NCI-H1694 (cell line): ENCODE measurements at places on chromosomes 3 and 15.

- DNase-seq: no peak
These were observed 64.4 kb upstream of the ACAN start for GRCh38 chr15:88738796-88739195.

GRCh38 chr3:14799146-14799545 lies 19.6 kb upstream of the FGD5 start:
- DNase-seq: no peak

DNA sequence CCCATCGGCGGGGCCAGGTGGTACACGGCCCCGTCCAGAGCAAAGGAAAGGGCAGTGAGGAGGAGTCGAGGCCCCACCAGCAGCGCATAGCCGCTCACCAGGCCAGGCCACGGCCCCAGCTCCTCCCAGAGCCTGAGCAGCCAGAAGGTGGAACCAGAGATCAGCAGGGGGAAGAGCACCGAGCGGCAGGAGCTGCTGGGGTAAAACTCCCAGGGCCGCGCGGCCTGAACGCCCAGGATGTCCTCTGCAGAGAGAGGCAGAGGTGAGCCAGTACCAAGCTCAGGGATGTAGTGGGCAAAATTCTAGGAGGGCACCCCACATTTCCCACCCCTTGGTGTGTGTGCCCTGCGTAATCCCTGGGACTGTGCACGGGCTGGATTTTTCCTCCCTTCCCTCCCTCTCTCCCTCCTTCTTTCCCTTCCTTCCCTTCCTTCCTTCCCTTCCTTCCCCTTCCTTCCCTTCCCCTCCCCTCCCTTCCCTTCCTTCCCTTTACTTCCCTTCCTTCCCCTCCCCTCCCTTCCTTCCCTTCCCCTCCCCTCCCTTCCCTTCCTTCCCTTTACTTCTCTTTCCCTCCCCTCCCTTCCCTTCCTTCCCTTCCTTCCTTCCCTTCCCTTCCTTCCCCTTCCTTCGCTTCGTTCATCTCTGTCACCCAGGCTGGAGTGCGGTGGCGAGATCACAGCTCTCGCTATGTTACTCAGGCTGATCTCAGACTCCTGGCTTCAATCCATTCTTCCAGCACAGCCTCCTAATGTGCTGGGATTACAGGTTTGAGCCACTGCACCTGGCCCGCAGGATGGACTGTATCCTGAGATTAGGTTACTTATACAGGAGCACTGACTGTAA lies 6.3 kb upstream of the NCBP2 start:
- peak; percentile 46 for DNase-seq

DNA sequence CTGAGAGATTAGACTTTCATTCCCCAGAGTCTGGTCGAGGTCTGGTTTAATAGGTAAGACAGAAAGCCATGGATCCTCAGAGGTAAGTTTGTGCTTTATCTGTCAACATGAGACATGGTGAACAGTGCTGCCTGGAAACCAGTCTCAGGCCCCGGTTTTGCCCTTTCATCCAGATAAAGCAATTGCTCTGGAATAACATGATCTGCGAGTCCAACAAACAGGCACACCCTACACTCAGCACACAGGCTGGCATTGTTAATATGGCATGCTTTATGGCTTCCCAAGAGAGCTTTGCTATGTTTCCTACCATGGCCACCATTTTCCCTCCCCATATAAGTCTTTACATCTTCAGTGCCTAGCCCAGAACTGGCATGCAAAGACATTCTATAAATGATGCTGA lies 30.1 kb upstream of the MNS1 start:
- no peak for DNase-seq

DNA sequence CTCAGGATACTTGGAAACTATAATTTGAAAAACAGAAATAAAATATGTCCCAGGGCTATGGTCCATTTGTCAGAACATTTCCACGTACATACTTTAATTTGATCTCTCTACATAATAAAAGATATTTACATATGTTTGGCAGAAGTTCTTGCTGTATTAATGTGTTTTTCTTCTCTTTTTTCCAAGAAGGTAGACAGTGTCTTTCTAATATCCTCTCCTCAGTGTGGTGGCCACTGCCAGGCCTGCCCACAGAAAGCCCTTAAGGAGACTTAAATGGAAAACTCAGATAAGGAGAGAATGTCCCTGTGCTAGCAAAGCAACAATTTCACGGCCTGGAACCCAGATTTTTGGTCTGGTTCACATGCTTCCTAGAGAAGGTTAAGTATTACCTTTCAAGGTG lies 76.5 kb upstream of the ARHGEF26 start:
- DNase-seq: no peak

DNA sequence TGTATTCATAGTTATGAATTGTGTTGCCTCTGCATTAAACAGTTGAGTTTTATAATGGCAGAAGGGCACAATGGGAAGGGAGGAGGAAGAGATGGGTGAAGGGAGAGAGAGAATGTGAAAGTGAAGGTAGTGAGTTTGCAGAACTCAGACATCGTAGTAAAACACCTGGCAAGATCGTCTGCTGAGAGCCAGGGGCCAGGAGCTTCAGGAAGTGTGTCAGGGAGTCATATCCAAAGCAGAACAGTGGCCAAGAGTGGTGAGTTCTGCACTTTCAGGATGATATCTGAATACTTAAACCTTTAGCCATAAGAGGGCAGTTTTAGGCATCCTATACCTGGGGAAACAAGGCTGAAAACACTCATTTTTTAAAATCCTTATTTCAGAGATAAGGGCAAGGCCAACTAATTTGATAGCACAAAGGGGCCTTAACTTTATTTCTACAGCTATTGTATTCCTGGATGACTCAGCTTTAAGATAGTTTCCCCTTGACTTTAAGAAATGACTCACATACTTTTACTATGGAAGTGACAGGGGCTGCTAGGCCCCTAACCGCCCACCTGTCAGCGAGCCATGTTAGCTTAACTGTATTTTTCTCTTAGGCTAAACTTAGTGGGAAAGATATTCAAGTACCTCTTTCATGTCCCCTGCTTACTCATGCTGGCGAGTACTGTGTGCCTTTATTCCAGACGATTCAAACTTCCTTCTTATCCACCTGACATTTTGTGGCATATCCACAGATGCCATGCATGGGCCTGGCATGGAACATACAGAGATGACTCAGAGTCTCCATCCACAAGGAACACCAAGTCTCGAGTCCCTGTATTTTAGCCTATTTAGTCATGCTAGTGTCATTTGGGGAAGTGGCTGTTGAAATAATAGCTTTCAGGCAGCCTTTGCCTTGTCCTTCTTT lies 53.9 kb downstream of the RLBP1 start:
- no peak for DNase-seq

DNA sequence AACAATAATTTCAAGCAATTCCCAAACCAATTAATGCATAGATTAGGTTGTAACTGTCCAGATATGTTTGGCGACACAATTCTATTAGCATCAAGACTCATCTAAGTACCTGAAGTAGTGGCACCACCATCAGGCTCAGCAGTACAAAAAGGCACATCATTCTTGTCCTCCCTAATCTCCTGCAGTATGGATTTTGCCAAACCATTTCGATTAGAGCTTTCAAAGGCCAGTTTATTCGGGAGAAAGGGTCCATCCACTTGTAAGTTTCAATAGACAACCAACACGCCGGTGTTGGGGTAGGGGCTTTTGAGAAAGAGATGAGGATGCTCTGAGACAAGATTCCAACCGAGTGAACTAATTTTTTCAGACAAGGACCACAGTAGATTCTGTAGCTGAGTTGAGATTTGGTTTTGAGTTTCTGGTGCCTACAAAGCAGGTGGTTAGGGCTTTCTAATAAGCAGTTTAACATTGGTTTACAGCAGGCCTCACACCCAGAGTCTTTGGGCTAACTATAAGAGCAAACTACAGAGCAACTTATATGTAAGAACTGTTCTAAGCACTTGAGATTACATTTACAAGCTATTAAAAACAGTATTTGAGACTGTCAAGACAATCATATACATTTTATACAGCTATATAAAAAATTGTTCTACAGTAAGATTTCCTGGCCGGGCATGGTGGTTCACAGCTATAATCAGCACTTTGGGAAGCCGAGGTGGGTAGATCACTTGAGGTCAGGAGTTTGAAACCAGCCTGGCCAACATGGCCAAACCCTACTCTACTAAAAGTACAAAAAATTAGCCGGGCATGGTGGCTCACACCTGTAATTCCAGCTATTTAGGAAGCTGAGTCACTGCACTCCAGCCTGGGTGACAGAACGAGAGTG lies 4.5 kb downstream of the RPL22L1 start:
- no peak for DNase-seq

- no peak for DNase-seq
These were observed 8.4 kb upstream of the SLCO2A1 start for GRCh38 chr3:134038071-134038491.

GRCh38 chr15:44370830-44371229 lies 56.6 kb upstream of the CTDSPL2 start:
- no peak for DNase-seq

DNA sequence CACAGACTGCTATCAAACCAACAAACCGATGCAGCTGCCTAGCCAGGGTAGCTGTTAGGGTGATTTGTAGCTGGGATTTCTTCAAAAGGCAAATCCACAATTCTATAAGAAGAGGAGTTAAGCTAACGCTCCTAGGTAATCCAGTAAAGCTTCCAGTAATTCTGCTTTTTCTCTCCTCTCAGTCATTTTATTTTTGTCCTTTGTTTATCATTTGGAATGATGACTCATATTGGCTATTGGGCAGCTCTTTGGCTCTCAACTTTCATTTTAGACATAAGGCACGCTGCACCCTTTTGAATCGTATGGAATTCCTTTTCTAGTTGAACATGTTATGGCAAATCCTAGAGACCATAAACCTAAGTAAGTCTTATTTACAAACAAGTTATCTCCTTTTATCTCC lies 53.2 kb upstream of the PPARG start:
- DNase-seq: no peak

DNA sequence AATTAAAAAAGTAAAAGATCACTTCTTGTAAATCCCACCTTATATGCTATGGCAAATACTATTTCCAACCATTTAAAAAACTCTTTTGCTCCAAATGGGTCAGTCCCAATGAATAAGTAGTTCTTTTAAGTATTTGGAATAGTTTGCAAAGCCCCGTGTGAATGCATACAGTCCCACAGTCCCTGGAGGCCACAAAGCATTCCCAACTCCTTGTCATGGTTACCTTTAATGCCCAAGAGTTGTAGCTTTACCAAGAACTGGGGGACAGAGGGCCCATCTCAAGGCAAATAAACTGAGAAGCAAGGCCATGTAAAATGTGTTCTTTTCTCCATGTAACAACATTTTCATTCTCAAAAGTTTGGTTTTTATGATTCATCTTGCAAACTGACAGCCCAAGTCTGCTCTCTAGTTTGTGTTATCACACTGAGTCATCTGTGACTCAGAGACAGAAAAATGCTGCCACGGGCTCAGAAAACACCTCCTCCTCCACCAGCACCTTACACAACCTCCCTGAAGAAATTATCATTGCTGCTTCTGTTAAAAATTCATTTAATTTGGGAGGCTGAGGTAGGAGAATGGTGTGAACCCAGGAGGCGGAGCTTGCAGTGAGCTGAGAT lies 336.2 kb downstream of the ERC2 start:
- no peak for DNase-seq

GRCh38 chr15:57367556-57367955 lies 8.7 kb upstream of the CGNL1 start:
- DNase-seq: peak; percentile 29
